ENCODE measurements at places on chromosomes 16 and 17.

- no peak for DNase-seq
Measured at GRCh38 chr16:1639282-1639681, 27.1 kb downstream of the CRAMP1 start.

DNA sequence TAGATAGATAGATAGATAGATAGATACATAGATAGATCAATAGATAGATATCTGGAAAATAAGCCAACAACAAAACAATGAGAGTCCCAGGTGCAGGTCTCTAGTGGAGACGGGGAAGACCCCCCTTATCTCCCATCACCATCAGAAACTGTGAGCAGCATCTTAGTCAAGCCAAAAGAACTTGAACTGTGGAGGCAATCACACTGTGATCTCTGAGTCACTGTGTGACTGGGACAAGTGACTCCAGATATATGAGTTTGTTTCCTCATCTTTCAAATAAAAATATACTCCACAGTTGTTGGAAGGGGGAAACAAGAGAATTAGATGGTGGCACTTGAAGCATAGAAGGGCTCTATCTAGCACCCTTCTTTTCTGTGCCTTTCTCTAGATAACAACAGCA lies 42.1 kb downstream of the NOG start:
- DNase-seq, result no peak

GRCh38 chr17:62064029-62064790 lies 868 bp downstream of the MED13 start:
- peak; percentile 23 for DNase-seq

DNA sequence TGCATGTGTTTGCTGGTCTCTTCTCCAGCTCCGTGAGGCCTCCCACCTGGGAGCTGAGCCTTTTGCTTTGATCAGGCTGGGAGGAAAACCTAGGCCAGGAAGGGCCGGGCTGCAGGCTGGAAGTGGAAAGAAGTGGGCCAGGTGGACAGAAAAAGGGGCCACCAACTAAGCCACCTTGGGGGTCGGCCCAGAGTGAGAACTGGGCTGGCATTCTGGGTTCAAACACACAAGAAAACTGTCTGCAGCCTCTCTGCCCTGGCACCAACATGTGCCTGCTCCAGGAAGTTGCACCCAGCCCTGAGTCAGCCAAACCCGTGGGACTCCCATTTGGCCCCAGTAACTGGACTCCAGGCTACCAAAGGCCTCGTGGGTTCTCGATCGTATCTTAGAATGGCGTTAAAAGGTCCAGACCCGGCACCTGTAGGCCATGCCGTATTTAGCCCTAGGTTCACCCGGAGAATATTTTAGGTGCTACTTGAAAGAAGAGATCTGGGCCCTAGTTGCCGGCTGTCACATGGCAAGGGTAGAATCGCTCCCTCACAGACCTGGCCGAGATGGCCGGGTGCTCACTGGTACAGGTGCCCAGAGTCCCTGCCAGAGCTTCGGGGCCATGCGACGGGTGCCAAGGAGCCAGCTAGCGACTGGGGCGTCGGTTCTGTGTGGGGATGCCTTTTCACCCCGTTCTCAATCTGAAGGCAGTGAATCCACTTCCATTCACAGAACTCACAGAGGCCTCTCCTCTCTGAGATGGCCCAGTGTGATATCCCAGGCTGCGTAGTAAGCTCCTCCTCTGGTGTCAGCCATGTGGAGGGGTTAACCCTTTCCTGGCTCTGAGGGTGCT lies 236.6 kb downstream of the MRTFB start:
- DNase-seq, result no peak

DNA sequence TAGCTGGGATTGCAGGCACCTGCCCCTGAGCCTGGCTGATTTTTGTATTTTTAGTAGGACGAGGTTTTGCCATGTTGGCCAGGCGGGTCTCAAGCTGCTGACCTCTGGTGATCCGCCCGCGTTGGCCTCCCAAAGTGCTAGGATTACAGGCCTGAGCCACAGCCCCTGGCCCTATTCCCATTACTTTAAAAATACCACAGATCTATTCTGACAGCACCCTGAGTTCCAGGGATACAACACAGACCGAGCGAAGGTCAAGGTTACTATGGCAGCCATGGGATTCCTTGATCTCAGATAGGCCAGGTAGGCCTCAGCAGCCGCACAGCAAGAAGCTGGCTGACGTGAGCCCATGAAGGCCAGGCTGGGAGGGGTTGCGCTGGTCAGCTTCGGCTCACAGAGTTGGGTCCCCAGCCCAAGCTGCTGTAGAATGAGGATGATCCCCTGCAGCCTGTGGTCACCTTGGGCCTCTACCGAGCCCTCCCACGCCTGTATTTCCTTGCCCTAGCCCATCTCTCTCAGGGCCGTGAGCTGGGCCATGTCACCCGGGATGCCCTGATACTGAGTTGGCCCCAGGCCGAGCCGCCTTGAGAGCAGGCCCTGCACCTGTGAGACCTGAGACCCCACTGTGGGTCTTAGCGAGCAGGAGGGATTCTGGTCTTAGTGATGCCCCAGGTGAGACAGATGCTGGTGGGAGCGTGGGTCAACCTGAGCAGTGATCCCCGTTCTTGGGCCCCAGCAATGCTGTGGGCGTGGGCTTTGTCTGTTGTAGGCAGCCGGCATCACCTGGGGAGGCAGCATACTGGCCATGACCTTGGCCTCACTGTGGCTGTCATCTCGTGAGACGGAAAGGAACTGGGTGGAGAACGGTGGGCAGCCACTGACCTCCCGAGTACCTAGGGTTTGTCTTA lies 16.9 kb upstream of the RNF213 start:
- no peak for DNase-seq

DNA sequence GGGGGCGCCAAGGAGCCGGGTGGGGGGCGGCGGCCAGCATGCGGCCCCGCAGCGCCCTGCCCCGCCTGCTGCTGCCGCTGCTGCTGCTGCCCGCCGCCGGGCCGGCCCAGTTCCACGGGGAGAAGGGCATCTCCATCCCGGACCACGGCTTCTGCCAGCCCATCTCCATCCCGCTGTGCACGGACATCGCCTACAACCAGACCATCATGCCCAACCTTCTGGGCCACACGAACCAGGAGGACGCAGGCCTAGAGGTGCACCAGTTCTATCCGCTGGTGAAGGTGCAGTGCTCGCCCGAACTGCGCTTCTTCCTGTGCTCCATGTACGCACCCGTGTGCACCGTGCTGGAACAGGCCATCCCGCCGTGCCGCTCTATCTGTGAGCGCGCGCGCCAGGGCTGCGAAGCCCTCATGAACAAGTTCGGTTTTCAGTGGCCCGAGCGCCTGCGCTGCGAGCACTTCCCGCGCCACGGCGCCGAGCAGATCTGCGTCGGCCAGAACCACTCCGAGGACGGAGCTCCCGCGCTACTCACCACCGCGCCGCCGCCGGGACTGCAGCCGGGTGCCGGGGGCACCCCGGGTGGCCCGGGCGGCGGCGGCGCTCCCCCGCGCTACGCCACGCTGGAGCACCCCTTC lies 484 bp downstream of the FZD2 start:
- peak; percentile 76 for DNase-seq

DNA sequence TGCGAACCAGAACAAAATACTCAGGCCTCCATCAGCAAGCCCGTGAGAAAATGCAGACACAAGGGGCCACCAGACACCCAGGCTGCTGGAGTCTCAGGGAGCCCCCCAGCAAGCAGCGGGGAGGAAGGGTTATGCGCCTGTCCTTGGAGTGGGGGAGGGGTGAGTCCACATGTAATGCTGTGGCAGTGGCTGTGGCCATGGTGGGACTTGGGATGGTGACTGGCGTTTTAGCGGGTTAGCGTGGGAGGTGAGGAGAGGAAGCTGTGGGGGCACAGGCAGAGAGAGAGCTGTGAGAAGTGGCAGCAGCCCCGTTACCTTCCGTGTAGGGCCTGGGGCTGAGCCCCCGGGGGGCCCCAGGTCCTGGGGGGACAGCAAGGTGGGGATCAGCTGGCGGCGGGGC lies 58.3 kb downstream of the SRCIN1 start:
- DNase-seq, result no peak

DNA sequence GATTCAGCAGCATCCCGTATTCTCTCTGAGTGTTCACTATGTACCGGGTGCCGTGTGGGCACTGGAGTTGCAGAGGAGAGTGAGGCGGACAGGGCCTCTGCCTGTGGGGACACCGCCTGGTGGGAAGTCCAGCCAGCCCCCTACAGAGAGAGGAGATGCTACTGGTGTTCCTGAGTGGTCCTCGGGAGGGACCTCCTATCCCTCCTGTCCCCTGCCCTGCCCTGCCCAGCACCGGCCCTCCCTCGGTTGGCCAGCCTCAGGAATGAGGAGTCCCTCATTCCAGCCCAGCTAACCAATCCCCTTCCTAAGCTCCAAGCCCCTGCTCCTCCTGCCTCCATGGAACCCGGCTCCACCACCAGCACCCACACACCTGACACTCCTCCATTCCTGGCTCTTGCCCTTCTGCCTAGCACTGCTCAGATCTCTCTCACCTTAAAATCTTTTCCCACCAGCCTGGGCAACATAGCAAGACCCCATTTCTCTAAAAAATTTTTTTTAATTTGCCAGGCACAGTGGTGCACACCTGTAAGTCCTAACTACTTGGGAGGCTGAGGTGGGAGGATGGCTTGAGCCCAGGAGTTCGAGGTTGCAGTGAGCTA lies 2.0 kb downstream of the ASGR2 start:
- no peak for DNase-seq

DNA sequence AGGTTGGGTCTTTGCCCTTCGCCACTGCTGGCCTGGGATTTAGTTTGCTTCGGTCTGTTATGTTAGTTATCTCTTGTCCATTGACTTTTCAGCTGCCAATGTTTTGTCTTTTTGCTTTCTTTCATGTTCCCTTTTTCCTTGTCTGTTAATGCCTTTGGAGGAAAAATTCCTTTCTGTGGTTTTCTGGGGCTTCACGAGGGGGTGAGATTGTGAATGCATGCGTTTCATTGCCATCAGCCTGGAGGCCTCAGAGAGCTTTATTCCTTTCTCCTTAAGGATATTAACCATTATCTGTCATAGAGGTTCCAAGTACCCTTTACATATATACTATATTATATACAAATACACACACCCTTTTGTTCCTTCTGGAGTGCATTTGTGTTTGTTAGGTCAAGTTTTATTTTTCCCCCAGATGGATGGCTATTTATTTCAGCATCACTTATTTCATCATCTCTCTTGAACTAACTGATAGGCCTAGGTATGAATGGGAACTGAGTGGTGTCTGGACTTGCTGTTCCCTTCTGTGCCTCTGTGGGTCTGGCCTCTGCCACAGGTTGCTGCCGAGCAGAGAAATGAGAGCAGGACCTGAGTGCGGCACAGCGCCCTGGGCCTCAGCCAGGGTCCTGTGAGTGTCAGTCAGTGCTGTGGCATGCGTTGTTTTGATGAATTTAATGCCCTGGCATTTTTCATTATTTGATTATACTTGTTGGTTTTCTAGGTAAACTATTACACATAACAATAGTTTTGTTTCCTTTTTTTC lies 193.4 kb downstream of the LGALS9B start:
- DNase-seq, result no peak

GRCh38 chr17:33109336-33110072 lies 117.9 kb downstream of the SPACA3 start:
- DNase-seq, result no peak

GRCh38 chr17:79788989-79789942 lies 7.6 kb downstream of the CBX8 start:
- no peak for DNase-seq

GRCh38 chr16:17367036-17367435 lies 103.7 kb downstream of the XYLT1 start:
- no peak for DNase-seq

GRCh38 chr17:78661093-78661770 lies 84.0 kb upstream of the DNAH17 start:
- DNase-seq, result peak; percentile 21

GRCh38 chr17:4708436-4708835 lies 2.0 kb upstream of the ARRB2 start:
- DNase-seq, result peak; percentile 12

GRCh38 chr17:64245218-64246145 lies 17.6 kb downstream of the TEX2 start:
- no peak for DNase-seq

DNA sequence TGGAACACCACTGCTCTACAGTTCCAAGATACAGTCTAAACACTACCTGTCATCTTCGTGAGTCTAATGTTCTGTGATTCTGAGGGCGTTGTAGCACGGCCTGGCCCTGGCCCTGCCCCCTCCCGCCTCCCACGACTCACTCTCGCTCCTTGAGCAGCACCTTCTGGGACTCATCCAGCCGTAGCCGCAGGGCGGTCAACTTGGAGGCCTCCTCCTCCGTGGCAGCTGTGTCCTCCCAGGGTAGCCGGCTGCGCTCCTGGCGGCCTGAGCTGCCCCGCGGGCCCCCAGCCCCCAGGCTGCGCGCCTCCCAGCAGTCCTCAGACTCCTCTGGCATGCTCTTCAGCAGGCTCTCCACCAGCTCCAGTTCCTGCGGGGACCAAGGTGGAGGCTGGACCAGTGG lies 10.6 kb downstream of the CCDC102A start:
- DNase-seq, result no peak

DNA sequence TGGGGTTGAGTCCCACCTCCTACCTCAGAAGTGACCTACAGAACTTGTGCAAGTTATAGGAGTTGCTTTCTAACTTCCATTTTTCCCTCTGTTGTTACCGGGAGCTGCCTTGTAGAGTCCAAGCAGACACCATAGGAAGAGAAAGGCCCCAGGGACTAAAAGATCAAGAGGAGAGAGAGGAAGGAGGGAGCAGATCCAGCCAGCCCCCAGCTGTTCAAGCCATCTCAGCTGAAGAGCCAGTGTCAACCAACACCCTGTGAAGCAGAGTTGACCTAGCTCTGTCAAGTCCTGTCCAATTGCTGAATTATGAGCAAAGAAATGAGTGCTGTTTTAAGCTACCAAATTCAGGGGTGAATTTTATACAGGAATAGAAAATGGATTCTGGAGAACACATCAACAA lies 34.9 kb upstream of the CACNG4 start:
- no peak for DNase-seq

GRCh38 chr17:64771980-64772844 lies 110.1 kb upstream of the SMURF2 start:
- no peak for DNase-seq

DNA sequence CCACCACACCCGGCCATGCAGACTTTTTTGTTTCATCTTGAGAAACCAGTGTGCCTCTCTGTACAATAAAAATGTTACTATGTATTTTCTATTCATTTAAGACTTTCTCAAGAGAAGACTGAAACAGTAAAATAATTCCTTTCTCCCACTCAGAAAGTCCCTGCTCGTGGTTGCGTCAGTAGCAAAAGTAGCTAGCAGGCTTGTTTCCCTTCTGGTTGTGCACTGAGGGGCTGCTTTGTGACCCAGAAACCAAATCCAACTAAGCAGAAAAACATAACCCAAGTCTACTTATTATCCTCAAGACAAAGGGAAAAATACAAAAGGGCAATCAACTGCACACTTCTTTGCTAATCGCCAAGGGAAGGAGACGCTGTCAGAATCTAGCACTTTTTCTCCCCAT lies 3.4 kb upstream of the PNPO start:
- DNase-seq, result no peak

DNA sequence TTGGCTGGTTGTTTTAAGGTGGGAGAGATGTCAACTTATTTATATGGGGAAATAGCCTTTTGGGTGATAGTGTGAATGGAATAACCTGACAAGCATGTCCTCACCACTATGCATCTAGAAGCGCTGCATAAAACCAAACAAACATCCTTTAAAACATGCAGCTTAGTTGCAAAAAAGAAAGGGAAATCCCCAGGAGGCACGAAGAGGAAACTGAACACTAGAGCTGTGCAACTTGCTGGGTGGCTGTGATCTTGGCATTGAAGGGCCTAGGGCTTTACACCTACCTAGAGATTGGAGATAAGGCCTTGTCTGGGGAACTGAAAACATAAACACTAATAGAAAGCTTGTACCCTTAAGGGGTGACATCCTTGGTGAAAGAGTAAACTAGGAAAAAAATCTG lies 7.3 kb downstream of the C16orf54 start:
- no peak for DNase-seq

GRCh38 chr16:73066927-73067670 lies 19.2 kb upstream of the ZFHX3 start:
- DNase-seq, result no peak

GRCh38 chr17:37088459-37088858 lies 139.7 kb downstream of the AATF start:
- peak; percentile 28 for DNase-seq
